ENCODE measurements at places on chromosomes 13 and 19. TPM values are rescaled to one million over a fixed set of nuclear protein-coding genes. Genes with fewer than 3 reads are reported as not detected.

Gene MYH14
- not detected for total RNA-seq

Gene GFY
- not detected for total RNA-seq

Gene CBARP
- total RNA-seq = 1.7 TPM

Gene MUC16
- not detected for total RNA-seq

Gene IRS2
- total RNA-seq = 3.1 TPM

Gene KLK4
- total RNA-seq = not detected

Gene SHISA2
- 0.28 TPM for total RNA-seq

Gene WDR87
- not detected for total RNA-seq

Gene C19orf67
- not detected for total RNA-seq

Gene ZIK1
- 10.1 TPM for total RNA-seq

Gene REXO1
- 2.5 TPM for total RNA-seq

Gene ZNF492
- total RNA-seq = 1.2 TPM

Gene CEACAM21
- not detected for total RNA-seq

Gene OR7D2
- total RNA-seq = not detected

Gene TNNT1
- total RNA-seq = 3.8 TPM

Gene GARIN5A
- not detected for total RNA-seq

Gene ZNF132
- 12.7 TPM for total RNA-seq

Gene CRB3
- not detected for total RNA-seq

Gene ZNF709
- 5.9 TPM for total RNA-seq

Gene ZNF575
- 0.28 TPM for total RNA-seq

Gene C19orf81
- not detected for total RNA-seq

Gene CNN1
- 56.1 TPM for total RNA-seq

Data from regular cardiac myocyte (primary cell).